ENCODE measurements at places on chromosomes 6 and 20.
A peak's percentile ranks its signal among the peaks of the same experiment; 100 is the strongest.

DNA sequence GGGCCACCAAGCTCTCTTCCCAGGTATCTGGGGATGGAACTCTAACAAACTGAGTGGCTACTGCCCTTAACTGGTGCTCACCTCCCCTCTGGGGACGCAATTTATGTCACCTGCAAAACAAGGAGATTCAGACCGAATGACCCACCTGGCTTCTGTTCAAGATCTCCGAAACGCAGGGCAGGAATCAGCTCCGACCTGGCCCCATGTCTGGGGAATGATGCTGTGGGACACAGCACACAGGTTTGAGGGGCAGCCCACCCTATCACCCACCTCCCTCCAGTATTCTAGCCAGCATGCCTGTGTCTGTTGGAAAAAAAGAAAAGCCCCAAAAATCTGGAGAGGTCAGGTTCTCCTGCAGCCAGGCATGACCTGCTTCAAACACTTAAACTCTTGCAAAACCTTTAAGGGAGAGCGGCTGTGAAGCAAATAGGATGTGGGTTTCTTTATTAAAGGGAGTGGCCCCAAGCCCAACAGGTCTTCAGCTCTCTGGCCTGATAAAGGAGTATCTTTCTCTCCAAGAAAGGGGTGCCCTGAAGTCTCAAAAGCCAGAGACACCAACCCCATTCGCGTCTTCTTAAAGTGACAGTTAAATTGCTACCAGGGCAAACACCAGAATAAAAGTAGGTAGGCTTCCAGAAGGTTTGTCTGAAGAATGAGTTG, 6.4 kb downstream of the PREX1 start:
- no peak for DNase-seq

GRCh38 chr6:27145731-27146455, 101.6 kb upstream of the PRSS16 start:
- peak; percentile 91 for DNase-seq

- no peak for DNase-seq
These were observed 20.9 kb downstream of the HIVEP1 start for GRCh38 chr6:12032783-12033573.

DNA sequence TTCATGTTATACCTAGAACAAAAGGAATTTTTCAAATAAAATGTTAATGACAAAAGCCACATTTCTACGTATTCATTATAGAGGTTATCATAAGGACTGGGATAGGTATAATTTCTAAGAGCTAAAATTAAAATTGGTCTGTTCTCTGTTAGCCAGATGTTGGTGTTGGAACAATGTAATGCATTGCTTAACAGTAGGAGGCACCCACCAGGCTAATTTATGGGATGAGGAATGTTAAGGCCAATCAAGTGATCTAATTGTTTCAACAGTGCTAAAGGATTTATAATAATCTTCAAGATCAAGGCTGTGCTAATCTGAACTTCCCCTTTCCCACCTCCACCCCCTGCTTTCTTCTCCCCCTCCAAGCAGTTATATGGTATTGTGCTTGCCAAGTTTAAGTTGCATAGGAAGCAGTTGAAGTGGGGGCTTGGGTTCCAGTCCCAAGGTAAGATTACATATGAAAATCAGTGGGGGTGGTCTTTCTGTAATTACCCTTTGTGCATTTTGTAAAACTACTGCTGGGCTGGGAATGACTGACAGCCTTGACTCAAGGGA, 89.2 kb upstream of the BACH2 start:
- DNase-seq, result no peak

GRCh38 chr6:15623276-15624116, 39.3 kb downstream of the DTNBP1 start:
- no peak for DNase-seq

DNA sequence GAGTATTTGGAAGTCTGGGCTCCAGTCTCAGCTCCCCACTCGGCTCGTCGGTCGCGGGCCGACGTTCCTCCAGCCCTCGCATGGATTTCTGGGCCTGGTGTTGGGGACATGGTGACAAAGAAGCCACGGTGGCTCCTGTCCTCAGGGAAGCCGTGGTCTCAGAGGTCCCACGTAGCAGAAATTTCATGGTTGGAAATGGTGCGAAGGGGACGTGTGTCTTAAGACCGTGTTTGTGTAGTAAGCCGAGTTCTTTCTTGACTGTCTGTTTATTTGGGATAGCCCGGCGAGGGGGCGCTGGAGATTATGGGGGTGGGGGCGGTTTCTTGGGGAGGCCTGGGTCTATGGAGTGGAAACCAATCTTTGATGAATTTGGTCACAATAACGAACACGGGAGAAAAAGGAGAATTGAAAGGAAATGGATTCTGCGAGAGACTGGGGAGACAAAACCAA, 23.5 kb upstream of the MAP3K7 start:
- DNase-seq, result no peak

DNA sequence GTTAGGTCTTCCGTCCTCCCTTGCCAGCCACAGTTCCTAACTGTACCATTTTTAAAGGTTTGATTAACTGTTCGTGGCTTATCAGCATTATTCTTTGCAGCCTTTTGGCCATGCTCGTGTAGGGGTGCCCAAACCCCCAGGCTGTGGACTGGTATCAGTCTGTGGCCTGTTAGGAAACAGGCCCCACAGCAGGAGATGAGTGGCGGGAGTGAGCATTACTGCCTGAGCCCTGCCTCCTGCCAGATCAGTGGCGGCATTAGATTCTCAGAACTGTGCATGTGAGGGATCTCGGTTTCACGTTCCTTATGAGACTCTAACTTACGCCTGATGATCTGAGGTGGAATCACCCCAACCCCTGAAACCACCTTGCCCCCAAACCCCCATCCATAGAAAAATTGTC, 79.3 kb downstream of the TBC1D7 start:
- DNase-seq, result no peak

- DNase-seq, result no peak
These were observed 463.8 kb downstream of the BMP2 start for GRCh38 chr20:7231303-7231702.

DNA sequence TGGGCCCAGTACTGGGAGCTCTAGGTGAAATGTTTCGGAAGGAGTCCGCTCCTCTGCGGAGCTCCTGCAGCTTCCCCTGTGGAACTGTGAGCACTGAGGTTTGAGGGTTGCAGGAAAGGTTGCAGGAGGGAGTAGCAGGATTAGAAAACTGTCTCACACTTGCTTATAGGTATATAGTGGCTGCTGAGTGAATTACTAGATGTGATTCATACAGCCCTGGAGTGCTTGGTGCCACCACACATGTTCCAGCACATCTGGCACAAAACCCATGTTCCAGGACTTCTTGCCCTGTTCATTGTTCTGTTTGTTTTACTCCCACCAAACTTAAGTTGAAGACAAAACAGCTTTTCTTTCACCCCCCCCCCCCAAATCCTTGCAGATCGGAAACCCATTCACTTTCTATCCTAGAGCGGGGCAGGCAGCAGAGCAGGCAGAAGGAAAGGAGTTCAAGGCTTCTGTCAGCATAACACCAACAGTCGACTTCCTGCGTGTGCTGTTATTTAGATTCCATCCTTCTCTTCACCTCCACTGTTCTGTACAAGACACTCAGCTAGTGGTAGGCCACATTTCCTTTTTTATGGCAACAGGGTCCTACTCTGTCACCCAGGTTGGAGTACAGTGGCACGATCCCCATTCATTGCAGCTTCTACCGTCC, 669 bp upstream of the PEX6 start:
- no peak for DNase-seq

- DNase-seq, result no peak
These were observed 410.0 kb upstream of the JAG1 start for GRCh38 chr20:11083841-11084240.

DNA sequence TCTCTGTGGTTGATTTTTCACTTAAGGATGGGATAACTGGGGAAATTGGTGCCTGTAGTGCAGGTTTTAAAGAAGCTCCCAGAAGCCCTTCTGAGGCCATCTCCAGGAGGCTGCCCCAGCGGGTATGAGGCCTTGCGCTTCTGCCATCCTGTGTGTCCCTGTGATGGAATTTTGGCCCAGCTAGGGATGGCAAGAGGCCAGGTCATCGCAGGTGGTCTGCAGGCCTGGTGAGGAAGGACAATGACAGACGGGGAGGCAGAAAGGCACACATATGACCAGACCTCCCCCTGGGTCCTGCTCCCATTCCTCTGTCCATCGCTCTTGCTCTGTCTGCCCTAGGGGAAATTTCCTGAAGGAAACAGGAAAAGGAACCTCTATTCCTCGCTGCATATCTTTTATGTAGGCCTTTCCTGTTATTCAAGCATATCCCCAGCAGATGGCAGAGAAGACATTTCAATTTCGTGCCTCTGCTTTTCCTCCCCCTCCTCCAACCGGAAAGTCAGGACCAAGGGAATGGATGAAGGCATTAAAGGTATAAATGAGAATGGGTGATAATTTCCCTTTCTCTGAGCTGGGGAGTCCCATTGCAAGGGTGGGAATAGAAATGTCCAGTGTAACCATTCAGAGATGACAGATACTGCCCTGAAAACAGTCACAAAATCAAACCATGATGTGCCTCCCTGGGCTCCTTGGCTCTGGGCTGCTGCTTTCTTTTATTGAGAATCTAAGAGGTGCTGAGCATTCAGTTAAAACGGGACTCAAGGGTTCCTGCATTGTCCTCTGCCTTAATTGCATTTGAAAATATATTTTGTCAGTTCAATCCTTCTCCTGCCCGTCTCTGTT, 17.6 kb upstream of the HLA-F start:
- no peak for DNase-seq

GRCh38 chr6:55957961-55958422, 82.6 kb upstream of the BMP5 start:
- DNase-seq, result no peak

- no peak for DNase-seq
These were observed 120.8 kb downstream of the OR2B2 start for GRCh38 chr6:27791182-27791943.

DNA sequence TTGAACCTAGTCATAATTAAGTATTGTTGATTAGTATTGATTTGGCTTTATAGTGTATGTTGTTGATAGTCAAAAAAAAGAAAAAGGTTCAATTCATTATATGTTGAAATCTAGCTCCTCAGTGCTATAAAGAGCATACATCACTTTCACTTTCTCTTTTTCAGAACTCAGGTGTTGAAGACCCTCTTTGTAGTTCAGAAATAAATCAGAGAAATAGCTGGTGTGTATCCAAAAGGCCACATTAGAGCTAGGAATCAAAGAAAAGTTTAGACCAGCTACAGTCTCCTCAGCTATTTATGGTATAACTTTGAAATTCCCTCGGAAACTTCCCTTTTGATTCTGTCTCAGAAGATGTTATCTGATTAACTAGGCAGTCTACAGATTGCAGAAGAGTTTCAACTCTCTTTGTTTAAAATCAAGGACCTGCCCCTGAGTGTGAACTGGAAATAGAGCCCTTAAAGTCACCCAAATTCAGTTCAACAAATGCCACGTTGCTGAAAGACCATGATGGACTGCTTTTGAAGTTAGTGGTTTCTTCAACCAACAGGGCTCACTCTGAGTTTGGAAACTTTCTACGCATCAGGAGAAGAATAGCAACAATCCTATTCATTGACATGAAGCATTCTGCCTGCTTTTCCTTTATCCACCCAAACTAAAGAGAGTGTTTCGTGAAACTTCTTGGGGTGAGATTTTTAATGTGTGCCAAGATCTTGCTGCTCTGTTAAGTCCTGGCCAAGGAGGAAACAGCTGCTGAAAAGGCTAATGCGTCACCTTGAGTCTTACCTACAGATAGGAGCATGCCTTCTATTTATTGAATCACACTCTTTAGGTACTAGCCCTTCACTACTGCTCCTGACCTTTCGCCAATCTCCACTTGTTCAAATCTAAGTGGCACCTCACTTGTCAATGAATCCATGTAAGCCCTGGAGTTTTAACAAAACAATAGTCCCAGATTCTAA, 111.7 kb downstream of the TNFRSF21 start:
- no peak for DNase-seq

DNA sequence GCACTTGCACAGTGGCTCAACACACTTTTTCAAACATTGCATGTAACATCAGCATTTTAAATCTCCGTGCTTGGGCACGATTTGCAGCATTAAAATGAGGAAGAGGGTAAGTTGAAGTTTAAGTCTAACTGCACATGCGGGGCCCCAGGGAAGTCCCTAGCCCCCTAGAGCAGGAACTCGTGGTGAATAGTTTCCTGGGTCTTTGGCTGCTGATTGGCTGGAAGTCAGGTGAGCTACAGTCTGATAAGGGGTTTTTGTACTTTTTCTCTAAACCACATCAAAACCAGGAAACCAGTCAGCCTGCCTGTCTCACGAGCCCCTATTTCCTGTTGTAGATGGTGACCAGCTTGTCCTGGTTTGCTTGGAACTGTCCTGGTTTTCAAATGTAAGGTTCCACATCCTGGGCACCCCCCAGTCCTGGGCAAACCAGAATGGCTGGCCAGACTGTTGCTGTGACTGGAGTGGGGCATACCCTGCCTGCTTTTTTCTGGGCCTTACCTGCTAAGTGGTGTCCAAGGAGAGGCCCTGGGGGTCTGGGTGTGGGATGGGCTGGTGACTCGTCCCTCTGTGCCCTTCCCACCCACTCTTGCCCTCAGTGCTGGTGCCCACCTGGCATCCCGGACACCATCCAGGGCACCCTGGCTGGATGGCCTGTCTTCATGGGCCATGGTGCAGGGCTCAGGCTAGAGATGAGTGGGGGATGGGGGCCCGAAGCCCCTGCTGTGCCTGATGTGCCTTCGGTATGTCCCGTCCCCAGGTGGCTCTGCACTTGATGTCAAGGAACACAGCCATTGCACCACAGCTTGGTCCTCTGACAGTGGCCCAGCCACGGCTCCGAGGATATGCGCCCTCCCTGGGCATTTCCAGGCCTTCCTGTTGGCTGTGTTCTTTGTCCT, 31.8 kb downstream of the SUN5 start:
- peak; percentile 93 for DNase-seq

- DNase-seq, result no peak
These were observed 57.6 kb downstream of the TRERF1 start for GRCh38 chr6:42394151-42394550.

GRCh38 chr20:50540620-50541605, 30.7 kb downstream of the PTPN1 start:
- no peak for DNase-seq

DNA sequence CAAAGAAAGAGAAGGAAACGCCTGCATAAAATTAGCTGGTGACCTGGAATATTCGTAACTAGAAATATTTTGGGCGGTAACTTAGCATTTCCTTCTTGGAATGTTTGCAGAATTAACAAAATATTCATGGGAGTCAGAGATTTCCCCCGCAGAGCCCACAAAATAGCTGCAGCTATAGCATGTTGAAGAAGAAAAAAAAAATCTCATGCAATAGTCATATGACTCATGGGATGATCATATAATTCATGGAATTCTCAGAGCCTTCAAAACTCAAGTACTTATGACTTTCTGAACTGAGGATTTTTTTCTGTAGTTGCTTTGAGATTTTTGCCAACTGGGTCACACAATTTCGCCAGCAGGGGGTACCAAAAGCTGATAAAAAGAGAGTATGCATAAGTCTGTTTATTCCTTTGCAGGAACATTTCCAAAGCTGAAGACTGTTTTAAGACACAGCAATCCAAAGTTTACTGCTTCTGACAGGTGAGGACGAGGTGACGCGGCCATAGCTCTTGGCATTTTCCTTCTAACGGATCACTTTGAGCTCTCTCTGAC, 586.0 kb upstream of the CHD6 start:
- no peak for DNase-seq

GRCh38 chr6:90895299-90896074, 308.6 kb upstream of the MAP3K7 start:
- no peak for DNase-seq

All from T-helper 1 cell (primary cell).